ENCODE measurements at places on chromosomes 3 and 15.

GRCh38 chr3:194642769-194643168 is 9.6 kb upstream of the TMEM44 start:
- DNase-seq, result no peak

GRCh38 chr15:95498961-95499360 is 831.5 kb upstream of the NR2F2 start:
- DNase-seq, result no peak

GRCh38 chr3:89245612-89246011 is 138.2 kb downstream of the EPHA3 start:
- DNase-seq, result no peak

DNA sequence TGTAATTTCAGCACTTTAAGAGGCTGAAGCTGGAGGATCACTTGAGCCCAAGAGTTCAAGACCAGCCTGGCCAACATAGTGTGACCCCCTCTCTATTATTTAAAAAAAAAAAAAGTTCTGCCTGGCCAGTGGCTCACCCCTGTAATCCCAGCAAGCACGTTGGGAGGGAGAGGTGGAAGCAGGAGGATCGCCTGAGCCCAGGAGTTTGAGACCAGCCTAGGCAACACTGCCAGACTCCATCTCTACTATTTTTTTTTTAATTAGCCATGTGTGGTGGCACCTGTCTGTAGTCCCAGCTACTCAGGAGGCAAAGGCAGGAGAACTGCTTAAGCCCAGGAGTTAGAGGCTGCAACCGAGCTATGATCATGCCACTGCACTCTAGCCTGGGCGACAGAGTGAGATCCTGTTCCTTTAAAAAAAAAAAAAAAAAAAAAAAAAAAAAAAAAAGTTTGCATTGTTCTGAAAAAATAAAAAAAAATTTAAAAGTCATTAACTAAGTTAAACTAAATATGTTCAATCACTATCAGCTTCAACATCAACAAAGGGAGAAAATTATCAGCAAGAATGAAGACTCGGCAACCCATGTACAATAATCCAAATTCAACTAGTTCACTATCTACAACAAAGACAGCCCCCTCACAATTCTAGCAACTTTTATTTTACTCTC is 1.9 kb downstream of the RAF1 start:
- DNase-seq, result no peak
